ENCODE measurements at places on chromosomes 5 and 9.

DNA sequence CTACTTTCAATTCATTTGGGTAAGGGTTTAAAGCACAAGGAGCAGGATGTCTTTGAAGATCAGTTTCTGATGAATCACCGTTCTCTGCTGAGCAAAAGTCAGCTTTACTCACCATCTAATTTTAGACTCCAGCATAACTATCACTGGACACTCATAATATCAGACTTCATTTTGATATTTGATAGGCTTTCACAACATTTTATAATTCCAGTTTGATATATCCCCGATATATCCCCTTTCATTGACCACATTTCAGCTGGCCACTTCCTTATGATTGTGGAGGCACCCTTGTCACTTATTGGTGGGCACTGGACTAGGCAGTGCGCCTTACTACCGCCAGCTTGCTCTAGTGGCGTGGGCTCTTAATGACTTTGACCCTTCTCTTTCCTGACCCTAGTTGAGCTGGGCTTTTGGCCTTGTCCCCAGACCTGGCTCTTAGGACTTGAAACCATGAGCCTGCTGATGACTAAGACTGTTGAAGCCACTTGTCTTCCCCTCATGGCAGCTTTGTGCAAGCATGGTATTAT is 46.8 kb downstream of the CYSTM1 start:
- DNase-seq, result no peak

DNA sequence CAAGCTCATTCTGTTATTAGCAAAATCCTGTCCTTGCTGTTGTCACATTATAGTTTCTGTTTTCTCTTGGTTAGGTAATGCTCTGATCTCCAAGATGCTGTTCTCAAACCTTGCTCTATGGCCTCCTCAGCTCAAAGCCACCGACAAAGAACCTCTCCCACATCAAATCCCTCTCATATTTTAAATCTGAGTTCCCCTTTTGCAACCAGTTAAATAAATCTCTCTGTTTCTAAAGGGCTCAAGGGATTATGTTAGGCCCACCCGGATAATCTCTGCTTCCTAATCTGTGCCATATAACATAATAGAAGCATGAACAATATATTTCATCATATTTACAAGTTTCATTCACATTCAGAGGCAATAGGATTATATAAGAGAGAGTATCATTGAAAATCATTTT is 286.0 kb downstream of the CYLC2 start:
- DNase-seq, result no peak

DNA sequence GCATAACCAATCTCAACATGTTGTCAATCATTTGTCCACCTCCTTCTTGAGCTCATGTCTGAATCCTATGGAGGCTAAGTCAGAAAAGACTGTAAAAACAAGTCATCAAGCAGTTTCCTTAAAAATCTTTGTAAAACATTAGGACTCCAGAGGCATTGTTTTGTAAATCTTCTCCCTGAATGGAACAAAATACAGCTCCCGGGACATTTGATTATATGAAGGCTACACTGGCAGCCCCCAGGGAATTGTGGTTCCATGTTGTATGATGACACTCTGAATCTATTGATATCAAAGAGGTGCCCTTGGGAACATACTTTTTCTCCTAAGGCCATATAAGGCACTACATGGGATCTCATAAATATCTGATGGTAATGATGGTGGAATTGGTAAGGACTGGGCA is 83.2 kb upstream of the NUDT12 start:
- no peak for DNase-seq

DNA sequence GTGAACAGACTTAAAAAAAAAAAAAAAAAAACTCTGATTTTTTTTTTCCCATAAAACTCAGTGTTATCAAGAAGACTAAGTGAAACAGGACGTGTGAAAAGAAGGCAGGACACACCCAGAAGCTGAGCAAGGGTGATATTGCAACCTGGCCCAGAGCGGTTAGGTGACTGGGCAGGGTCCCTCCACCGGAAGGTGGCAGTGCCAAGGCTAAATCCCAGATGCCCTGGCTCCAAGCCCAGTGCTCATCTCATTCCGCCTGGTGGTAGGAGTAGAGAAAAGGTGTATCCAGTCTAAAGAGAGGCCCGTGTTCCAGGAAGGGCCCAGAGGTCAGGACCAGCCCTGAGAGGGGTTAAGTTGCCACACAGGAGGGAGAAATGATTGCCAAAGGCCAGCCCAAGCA is 51.5 kb upstream of the SAP30L start:
- no peak for DNase-seq

- no peak for DNase-seq
These were observed 36.4 kb downstream of the PWWP2A start for GRCh38 chr5:160082614-160083500.

DNA sequence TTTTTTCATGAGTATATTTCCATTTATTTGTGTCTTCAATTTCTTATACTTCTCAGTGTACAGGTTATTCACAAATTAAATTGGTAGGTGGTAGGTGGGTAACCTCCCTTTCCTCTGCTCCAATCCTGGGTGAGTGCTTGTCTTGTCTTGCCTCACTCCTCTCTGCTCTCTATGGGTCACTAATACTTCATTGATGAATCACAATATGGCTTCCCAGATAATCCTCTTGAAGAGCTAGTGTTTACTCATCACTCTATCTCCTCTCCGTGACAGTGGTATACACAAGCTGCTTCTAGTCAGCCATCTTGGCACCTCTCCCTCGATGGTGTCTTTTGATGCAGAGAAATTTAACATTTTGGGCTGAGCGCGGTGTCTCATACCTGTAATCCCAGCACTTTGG is 331.8 kb upstream of the NMUR2 start:
- DNase-seq, result no peak

DNA sequence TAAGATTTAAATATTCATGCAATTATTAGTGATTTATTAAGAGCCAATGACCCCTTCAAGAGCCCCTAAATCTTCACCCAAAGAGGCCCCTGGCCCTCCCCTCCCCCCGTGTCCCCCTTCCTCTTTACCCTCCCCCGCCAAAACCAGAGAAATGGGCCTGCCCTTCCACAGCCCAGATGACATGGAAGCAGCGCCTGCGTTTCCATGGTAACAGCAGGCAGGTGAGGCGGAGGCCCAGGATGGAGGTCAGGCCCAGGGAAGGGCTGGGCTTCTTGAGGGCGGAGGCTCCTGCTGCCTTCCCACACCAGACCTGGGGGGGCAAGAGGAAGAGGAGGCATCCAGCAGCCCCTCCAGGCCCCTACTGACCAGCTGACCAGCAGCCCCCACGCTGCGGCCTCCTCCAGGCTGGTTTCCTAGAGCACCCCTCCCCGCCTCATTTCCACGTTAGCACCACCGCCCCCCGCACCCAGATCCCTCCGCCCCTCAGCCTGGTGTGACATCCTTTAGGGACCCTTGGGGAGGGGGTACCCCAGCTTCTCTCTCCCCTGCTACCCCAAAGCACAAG is 37.4 kb downstream of the UNC5A start:
- DNase-seq, result no peak

DNA sequence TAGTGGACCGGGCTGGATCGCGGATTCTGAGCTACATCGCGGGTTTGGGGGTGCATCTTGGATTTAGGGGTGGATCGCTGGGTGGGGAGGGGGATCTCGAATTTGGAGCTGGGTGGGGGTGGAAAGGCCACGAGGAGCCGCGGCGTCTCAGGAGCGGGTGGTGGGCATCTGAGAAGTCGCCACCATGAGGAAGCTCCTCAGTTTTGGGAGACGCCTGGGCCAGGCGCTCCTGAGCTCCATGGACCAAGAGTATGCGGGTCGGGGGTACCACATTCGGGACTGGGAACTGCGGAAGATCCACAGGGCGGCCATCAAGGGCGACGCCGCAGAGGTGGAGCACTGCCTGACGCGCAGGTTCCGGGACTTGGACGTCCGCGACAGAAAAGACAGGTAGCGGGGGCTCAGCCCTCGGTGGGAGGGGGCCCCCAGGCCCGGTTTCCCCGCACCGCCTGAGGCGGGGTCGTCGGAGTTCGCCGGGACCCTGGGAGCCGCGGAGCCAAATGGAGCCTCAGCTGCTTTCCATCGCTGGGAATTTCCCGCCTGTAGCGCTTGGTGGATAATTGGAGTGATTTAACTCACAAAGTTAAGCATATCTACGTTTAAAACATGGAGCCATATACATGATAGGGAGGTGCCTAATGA is 376 bp downstream of the ANKRD18B start:
- peak; percentile 38 for DNase-seq

DNA sequence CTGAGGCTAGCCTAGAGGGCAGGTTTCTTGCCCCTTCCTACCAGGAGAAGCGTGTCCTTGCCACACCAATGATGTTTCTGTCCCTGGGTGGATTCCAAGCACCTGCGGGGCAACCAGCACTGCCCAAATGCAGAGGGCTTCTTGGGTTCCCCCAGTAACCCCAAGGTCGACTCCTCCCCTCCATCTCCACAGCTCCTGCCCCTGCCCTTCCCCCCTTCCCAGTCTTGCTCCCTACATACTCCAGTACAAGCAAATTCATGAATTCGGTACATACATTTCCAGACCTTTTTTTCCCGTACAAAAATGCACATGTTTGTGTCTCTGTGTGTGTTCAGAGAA is 12.8 kb upstream of the JADE2 start:
- no peak for DNase-seq

GRCh38 chr5:36393656-36394428 is 92.1 kb upstream of the RANBP3L start:
- no peak for DNase-seq

GRCh38 chr9:13807118-13807517 is 506.8 kb downstream of the NFIB start:
- no peak for DNase-seq

DNA sequence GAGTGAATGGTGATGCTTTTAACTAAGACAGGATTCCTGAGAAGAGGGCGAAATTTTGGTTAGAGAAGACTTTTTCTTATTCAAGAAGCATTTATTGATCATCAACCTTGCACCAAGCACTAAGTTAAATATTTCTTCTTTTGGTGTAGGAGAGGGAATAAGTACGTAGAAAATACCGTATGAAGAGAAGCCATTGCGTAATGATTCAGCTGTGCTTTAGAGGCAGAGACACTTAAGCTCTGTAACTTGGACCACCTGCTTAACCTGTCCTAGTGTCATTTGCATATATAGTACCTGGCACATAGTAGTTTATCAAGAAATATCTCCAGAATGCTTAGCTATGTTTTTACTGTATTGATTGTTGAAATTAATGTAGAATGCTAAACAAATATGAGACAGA is 430.9 kb upstream of the ZNF608 start:
- no peak for DNase-seq

DNA sequence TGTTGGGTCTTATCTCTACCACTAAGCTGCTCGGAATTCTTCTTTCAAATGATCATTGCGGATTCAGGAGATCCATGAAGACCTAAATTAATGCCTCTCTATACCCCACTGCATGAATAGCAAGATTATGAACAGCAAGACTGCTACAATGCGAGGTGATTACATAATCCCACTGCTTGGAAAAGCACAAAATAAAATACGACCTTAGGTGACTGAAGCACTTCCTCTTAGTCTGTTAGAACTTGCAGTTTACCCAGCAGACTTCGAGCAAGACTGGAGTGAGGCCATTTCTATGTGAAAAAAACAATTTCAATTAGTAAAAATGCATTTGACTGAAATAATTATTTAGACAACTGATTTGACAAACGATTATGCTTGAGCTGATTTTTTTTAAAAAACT is 59.8 kb downstream of the SH3RF2 start:
- DNase-seq, result no peak

- no peak for DNase-seq
These were observed 129.0 kb upstream of the IRX4 start for GRCh38 chr5:2011481-2012411.

- DNase-seq, result no peak
These were observed 664.8 kb upstream of the ZNF608 start for GRCh38 chr5:125411071-125411743.

DNA sequence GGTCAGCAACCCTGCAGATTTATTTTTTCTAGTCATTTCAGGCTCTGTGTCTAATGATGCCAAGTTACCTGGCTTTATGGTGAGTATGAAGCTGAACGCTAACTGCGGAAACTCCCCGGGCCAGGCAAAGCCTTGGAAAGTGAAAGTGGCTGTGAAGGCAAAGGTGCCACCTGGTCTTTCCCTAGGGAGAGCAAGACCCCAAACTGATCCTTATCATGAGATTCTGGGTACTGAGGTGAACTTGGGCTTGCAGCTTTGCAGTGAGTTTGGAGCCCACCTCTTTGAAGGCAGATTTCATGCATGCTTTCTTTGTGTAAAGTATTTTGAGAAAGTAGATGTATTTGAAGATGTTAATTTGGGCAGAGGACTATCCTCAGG is 63.3 kb downstream of the CARTPT start:
- DNase-seq, result no peak

DNA sequence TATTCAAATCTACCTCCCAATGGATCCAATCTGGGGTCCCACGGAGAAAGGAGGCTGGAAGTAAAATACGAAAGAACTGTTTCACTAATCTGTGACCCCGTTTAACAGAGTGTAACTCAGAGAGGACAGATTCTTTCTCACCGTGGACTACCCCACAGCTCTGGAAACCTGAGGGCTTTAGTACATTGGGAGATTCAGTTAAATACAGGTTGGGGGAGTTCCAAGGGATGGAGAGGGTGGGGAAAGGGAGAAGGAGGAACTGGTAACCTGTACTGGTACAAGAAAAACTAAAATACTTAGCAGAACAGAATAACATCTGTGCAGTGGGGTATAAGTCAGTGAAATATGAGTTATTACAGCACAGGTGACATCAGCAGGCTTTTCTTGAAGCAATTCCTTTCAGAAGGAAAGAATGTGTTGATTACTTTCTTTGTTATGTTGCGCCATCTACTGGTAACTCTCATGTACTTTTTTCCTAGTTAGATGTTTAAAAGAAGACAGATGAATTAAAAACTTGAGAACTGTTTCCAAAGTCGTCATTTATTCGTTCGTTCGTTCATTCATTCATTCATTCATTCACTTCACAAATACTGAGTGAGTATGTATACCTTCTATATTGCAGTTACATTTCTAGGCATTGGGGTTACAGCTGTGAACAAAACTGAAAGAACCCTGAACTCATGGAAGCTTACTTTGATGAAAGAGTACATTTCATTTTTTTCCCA is 30.0 kb upstream of the STOM start:
- peak; percentile 12 for DNase-seq

DNA sequence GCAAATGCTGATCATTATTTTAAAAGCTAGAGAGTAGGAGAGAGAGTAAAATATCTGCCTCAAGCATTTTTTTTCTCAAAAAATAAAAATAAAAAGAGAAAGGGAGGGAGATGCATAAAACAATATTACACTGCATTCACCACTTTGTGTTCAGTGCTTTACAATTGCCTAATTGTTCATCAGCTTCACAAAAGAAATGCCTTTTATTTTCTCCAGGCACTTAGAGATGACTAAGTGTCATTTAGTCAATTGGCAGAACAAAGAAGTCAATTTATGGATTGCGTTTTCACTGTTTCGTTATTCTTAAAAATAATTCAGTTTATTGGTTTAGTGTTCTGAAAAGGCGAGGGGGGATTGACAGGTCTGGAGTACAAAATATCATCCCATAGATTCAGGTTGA is 232.5 kb upstream of the CCNH start:
- DNase-seq, result no peak

GRCh38 chr5:85069659-85070640 is 685.3 kb upstream of the EDIL3 start:
- no peak for DNase-seq
